ENCODE measurements at places on chromosomes 16 and 17.
A peak's percentile ranks its signal among the peaks of the same experiment; 100 is the strongest.

GRCh38 chr17:31654936-31655335, 204.1 kb downstream of the COPRS start:
- DNase-seq = no peak

DNA sequence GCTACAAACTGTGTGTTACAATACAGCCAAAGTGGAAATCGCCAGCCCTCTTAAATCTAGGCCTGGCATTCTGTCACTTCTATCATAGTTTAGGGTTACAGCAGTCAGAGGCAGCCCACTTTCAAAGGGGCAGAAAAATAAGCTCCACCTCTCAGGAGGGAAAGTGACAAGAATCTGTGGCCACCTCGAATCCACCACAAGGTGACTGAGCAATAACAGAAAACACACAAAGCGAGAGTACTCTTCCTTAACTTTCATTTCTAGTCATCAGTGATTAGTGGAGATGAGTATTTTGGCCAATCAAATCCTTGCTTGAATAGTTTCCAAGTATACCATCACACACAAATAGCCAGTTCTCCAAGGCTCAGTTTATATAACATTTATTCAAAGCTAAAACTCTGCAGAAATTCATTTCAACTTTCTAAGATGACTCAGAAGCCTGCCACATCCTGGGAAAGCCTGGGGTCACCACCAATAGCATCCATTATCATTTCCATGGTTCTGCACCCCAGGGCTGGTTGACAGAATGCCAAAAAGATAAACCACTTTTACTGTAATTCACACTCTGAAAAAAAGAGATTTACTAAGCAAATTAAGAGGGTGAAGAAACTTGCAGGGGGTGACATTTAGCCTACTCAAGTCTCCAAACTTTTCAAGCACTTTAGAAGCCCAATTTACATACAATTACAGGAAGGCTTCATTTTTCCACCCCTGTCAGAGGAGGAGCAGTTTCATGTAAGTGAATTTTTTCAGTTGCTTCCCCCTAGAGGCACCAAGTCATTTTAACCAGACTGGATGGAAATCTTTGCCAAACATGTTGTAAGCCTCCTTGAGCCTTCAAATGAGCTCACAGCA, 66.8 kb downstream of the SALL1 start:
- DNase-seq = no peak

GRCh38 chr16:81442916-81443687, 1.5 kb upstream of the CMIP start:
- DNase-seq = no peak

DNA sequence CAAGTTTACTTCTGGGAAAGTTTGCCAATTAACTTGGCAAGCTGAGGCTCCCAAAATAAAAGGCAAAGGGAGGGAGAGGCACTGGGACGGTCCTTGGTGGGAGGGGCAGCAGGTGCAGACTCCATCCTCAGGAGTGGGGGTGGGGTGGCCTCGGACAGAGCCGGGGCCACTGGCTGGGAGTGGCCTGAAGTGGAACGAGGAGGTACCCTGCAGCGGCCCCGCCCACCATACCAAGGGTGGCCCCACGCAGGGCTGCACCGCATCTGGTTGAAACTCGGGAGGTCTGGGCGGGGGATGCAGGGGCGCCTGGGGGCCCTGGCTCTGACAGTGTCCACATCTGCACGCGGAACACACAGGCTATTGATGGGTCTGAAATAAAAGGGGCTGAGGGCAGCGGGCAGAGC, 42.4 kb upstream of the SLC38A10 start:
- DNase-seq = no peak

DNA sequence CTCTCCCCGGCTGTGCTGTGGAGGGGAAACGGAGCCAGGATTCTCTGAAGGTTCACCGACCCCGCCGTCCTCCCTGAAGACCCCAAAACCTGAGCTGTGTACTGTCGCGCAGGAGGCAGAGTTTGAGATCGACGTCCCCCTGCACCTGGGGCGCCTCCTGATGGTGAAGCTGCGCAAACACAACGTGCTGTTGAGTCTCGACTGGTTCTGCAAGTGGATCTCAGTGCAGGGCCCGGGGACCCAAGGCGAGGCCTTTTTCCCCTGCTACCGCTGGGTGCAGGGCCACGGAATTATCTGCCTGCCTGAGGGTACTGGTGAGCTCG, 62.6 kb upstream of the TEKT1 start:
- DNase-seq = peak; percentile 19

GRCh38 chr16:4852221-4852872, 5.1 kb downstream of the UBN1 start:
- no peak for DNase-seq

GRCh38 chr17:31877341-31877740, 18.3 kb upstream of the COPRS start:
- no peak for DNase-seq

GRCh38 chr17:78108726-78109488, 19.6 kb downstream of the TMC6 start:
- no peak for DNase-seq

- DNase-seq = no peak
These were observed 5.9 kb upstream of the NUDT16L1 start for GRCh38 chr16:4687416-4687815.

- DNase-seq = no peak
These were observed 23.3 kb downstream of the CEP295NL start for GRCh38 chr17:78879635-78880186.

GRCh38 chr17:2703181-2703580, 8.4 kb downstream of the CLUH start:
- no peak for DNase-seq

- DNase-seq = no peak
These were observed 24.5 kb downstream of the OR1D5 start for GRCh38 chr17:3038941-3039340.

DNA sequence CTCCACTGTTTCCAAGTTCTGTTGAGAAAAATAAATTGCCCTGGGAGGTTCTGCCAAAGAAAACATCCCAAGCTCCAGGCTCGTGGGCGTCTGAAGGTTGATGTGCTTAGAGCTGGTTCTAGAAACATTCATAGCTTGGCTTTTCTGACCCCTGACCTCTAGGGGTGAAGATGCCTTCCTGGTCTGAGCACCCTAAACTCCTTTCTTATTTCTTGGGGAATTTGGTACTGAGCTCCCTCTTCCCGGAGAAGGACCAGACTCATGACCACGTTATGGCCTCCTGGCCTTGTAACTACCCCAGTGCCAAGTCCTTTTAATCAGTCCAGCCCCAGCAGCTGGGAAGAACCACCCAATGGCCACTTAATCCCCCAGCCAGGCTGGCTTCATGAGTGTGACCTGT, 66.4 kb downstream of the MYH11 start:
- no peak for DNase-seq

Data from NCI-H1105 (cell line).